ENCODE measurements at places on chromosomes 7 and 10.

DNA sequence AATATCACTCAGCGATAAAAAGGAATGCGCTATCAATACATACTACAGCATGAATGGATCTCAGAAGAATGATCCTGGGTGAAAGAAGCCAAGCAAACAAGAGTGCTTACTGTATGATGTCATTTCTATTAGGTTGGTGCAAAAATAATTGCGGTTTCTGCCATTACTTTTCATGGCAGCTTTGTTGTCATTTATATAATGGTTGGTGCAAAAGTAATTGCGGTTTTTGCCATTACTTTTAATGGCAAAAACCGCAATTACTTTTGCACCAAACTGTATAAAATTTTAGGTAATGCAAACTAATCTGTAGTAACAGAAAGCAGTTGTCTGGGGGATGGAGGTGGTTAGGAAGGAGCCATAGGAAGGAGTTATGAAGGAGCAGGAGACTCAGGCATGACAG is 318.3 kb upstream of the ZMIZ1 start:
- H3K27ac ChIP-seq = no peak overlapping the region
- no peak for DNase-seq
- H3K4me1 ChIP-seq = peaks cover 5% of the 10 kb centered on the region
- H3K36me3 ChIP-seq = no peaks in the 10 kb centered on the region
- H3K4me3 ChIP-seq = no peak overlapping the region

- no peak overlapping the region for H3K4me3 ChIP-seq
- H3K27ac ChIP-seq = no peak overlapping the region
- no peaks in the 10 kb centered on the region for H3K36me3 ChIP-seq
- no peaks in the 10 kb centered on the region for H3K4me1 ChIP-seq
- no peaks in the 10 kb centered on the region for H3K27me3 ChIP-seq
Observed at GRCh38 chr7:14598978-14599377, 303.6 kb downstream of the DGKB start.

GRCh38 chr10:100020886-100021253 is 11.1 kb upstream of the DNMBP start:
- no peaks in the 10 kb centered on the region for H3K27me3 ChIP-seq
- H3K36me3 ChIP-seq = no peaks in the 10 kb centered on the region
- DNase-seq = no peak
- no peak overlapping the region for H3K4me3 ChIP-seq
- H3K27ac ChIP-seq = no peak overlapping the region

- H3K27me3 ChIP-seq = peaks cover 5% of the 10 kb centered on the region
- H3K4me1 ChIP-seq = no peaks in the 10 kb centered on the region
- no peak overlapping the region for H3K27ac ChIP-seq
- H3K36me3 ChIP-seq = no peaks in the 10 kb centered on the region
- no peak overlapping the region for H3K4me3 ChIP-seq
Observed at GRCh38 chr10:127964621-127965020, 57.7 kb downstream of the PTPRE start.

DNA sequence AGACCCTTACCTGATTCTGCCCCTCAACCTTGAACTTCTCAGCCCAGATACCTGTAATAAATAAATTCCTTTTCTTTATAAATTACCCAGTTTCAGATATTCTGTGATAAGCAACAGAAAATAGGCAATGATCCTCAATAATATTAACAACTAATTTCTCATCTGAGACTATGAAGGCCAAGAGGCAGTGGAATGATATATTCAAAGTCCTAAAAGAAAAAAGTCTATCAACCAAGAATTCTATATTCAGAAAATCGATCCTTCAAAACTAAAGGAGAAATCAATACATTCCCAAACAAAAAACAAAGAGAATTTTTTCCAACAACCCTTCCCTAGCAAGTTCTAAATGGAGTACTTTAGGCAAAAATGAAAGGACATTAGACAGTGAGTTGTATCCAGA is 279.6 kb downstream of the PTPRN2 start:
- H3K27ac ChIP-seq = no peak overlapping the region
- no peaks in the 10 kb centered on the region for H3K4me1 ChIP-seq
- H3K27me3 ChIP-seq = no peaks in the 10 kb centered on the region
- DNase-seq = no peak

- DNase-seq = no peak
- H3K27ac ChIP-seq = peak overlapping the region; percentile 67
- peaks cover 46% of the 10 kb centered on the region for H3K36me3 ChIP-seq
- H3K4me3 ChIP-seq = no peak overlapping the region
- peaks cover 18% of the 10 kb centered on the region for H3K4me1 ChIP-seq
- H3K27me3 ChIP-seq = no peaks in the 10 kb centered on the region
Observed at GRCh38 chr7:101913851-101914250, 96.4 kb downstream of the CUX1 start.

GRCh38 chr10:352476-353235 is 217.4 kb downstream of the ZMYND11 start:
- no peaks in the 10 kb centered on the region for H3K27me3 ChIP-seq
- peaks cover 25% of the 10 kb centered on the region for H3K4me1 ChIP-seq
- H3K36me3 ChIP-seq = peaks cover 11% of the 10 kb centered on the region
- H3K4me3 ChIP-seq = peak overlapping the region; percentile 78
- H3K27ac ChIP-seq = peak overlapping the region; percentile 66

- no peak overlapping the region for H3K27ac ChIP-seq
- DNase-seq = no peak
- no peak overlapping the region for H3K4me3 ChIP-seq
- no peaks in the 10 kb centered on the region for H3K36me3 ChIP-seq
- no peaks in the 10 kb centered on the region for H3K27me3 ChIP-seq
- H3K4me1 ChIP-seq = no peaks in the 10 kb centered on the region
Observed at GRCh38 chr7:83469076-83469475, 179.9 kb downstream of the SEMA3E start.

GRCh38 chr10:29158066-29158465 is 130.8 kb upstream of the LYZL1 start:
- H3K27me3 ChIP-seq = peaks cover 19% of the 10 kb centered on the region
- no peaks in the 10 kb centered on the region for H3K36me3 ChIP-seq
- H3K27ac ChIP-seq = no peak overlapping the region
- no peak for DNase-seq

DNA sequence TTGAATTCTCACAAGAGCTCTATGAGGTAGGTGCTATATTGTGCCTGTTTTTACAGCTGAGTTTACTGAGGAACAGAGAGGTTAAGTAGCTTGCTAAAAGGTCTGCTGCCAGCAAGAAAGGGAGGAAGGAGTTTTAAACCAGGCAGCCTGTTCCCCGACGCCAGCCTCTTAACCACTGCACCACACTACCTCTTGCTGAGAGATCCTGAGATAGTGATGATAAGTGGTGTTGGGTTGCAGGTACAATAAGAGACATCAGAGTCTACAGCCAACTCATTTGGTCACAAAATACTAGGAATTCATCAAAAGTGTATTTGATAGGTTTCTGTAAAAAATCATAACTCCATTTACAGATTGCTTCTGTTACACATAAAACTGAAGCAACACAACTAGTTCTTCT is 8.0 kb downstream of the CCDC71L start:
- no peak overlapping the region for H3K27ac ChIP-seq
- H3K27me3 ChIP-seq = peaks cover 5% of the 10 kb centered on the region
- no peaks in the 10 kb centered on the region for H3K36me3 ChIP-seq
- no peak for DNase-seq
- peaks cover 8% of the 10 kb centered on the region for H3K4me1 ChIP-seq

GRCh38 chr7:127392182-127392565 is 334 bp downstream of the ZNF800 start:
- peak overlapping the region; percentile 98 for H3K27ac ChIP-seq
- H3K4me3 ChIP-seq = peak overlapping the region; percentile 95
- H3K4me1 ChIP-seq = peaks cover 30% of the 10 kb centered on the region
- DNase-seq = peak; percentile 63
- H3K36me3 ChIP-seq = peaks cover 26% of the 10 kb centered on the region

DNA sequence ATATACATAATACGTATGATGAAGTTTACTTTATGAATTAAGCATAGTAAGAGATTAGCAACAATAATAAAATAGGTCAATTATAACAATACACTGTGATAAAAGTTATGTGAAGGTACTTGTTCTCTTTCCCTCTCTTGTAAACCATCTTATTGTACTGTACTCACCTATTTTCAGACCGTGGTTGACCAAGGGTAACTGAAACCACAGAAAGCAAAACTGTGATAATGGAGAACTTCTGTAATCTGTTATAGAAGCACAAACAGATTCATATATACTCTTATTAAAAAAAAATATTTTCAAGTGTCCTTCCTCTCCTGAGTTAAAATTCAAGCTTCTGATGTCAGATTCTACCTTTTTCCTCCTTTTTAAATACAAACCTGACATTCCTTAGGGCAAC is 1247.8 kb upstream of the SORCS1 start:
- no peaks in the 10 kb centered on the region for H3K4me1 ChIP-seq
- H3K36me3 ChIP-seq = no peaks in the 10 kb centered on the region

DNA sequence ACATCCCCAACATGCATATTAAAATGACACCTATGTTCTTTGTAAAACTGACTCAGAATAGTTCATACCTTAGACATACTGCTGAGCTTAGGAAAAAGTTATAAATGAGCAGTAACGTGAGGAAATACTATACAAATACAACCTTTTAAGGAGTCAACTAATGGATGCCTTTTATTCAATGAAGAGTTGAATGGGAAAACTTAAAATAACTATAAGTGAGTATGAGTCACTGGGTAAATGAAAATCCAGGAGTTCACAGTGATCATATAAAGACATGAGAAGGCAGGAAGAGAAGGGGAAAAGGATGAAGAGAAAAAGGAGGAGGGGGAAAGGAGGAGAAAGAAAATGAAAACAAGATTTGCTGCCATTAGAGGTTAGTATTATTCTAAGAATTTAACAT is 157.8 kb upstream of the PCDH15 start:
- DNase-seq = no peak
- H3K27me3 ChIP-seq = no peaks in the 10 kb centered on the region
- no peaks in the 10 kb centered on the region for H3K36me3 ChIP-seq
- H3K27ac ChIP-seq = no peak overlapping the region
- H3K4me1 ChIP-seq = no peaks in the 10 kb centered on the region

DNA sequence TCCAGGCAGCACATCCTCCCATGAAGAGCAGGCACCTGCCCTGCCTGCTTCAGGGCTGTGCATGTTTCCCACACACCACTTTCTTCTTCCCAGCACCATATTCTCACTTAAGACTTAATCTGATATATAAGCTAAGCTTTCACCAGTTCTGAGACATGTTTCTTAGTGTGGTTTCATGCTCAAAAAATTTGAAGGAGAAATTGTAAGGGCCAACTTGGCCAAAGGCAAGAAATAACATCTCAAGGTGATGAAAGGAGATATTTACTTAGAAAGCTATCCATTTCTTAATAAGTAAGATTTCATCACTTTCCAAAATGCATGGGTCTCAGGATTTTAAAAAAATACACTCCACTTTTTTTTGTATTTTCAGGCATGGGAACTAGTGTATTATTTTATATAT is 468.1 kb upstream of the AKR1E2 start:
- H3K27ac ChIP-seq = no peak overlapping the region
- no peak for DNase-seq
- H3K4me3 ChIP-seq = no peak overlapping the region
- no peaks in the 10 kb centered on the region for H3K36me3 ChIP-seq
- peaks cover 12% of the 10 kb centered on the region for H3K27me3 ChIP-seq

DNA sequence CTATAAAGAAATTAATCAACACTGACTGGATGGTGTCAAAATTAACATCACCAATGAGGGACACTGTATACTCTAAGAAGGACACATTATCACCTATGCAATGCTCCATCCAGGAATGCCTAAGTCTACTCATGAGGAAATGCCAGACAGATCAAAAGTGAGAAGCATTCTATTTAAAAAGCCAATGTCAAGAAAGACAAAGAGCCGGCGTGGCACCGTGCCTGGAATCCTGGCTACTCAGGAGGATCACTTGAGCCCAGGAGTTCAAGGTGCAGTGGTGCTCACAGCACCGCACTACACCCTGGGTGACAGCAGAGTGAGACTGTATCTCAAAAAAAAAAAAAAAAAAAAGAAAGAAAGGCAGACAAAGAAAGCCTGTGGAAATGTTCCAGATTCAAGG is 45.5 kb upstream of the ANAPC16 start:
- no peaks in the 10 kb centered on the region for H3K36me3 ChIP-seq
- H3K4me1 ChIP-seq = peaks cover 13% of the 10 kb centered on the region
- H3K27ac ChIP-seq = no peak overlapping the region
- H3K4me3 ChIP-seq = no peak overlapping the region
- no peak for DNase-seq

DNA sequence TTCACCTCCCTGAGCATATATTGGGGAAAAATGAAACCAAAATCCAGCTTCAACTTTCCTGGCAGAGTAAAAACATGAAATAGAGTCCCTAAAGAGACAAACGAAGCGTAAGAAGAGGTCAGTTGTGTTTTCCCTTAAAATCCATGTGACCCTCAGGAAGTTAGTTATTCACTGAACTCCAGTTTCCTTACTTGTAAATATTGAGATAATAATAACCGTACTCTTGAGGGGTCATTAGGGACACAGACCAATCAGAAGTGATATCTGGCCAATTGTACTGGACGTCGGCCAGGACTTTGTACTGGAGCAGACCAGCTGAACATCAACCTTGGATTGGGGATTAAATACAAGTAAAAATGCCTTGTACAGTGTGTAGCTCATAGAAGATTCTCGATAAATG is 167.0 kb downstream of the GATA3 start:
- no peak overlapping the region for H3K4me3 ChIP-seq
- H3K27ac ChIP-seq = no peak overlapping the region
- H3K36me3 ChIP-seq = no peaks in the 10 kb centered on the region
- H3K27me3 ChIP-seq = no peaks in the 10 kb centered on the region
- DNase-seq = no peak

DNA sequence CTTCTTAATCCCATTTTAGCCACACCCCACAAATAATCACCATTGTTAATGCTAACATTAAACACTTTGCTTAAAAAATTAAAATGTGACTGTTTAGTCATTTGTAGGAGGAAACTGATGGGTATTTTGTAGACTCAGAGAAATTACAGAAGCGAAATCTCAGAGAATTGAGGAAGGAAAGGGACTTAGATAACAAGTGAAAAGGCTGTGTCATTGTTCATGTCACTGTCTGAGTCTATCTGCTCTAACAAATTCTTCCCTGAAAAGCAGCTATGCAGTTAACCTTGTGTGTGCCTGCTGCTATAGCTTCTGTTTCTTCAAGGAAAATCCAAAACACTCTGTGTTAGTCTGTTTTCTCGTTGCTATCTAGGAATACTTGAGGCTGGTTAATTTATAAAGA is 40.9 kb upstream of the PLXDC2 start:
- H3K27me3 ChIP-seq = no peaks in the 10 kb centered on the region
- no peaks in the 10 kb centered on the region for H3K36me3 ChIP-seq
- no peak for DNase-seq
- no peak overlapping the region for H3K27ac ChIP-seq

DNA sequence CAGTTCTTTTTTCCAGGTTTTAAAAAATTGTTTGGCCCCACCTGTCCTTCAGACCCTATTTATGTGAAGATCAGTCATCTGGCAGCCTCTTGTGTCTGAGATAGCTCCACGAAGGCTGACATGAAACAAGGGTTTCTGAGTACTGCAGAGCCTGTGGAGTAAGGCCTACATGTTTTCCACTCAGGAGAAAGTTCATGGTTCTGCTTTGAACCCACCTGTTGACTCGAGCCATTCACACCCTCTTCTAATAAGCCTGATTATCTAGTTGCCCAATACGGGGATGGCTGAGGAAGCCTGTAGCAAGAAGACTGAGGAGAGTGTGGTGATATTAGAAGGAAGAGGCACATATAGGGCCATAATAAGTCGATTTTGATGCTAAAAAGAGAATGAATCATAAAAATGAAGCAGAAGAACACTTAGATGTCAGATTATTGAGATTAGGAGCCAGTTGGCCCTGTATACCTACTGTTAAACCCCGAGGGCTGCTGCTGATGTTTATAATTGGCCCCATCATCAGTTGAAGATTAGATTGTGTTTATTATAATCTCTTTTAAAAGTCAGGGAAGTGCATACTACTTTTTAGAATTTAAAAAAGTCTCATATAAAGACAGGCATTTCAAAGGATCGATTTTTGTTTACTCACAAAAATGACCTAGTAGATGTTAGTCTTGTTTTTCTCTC is 109.4 kb downstream of the CDK14 start:
- H3K36me3 ChIP-seq = no peaks in the 10 kb centered on the region
- no peak overlapping the region for H3K27ac ChIP-seq
- no peaks in the 10 kb centered on the region for H3K4me1 ChIP-seq
- DNase-seq = no peak
- peaks cover 2% of the 10 kb centered on the region for H3K27me3 ChIP-seq
